Stimulated activated CD4-positive, alpha-beta T cell treated with anti-CD3 and anti-CD28 coated beads, Interleukin-1b, Interleukin-23, amount 100 ng/mL, for 48 hours (primary cell): ENCODE measurements at places on chromosomes 5 and 9.

DNA sequence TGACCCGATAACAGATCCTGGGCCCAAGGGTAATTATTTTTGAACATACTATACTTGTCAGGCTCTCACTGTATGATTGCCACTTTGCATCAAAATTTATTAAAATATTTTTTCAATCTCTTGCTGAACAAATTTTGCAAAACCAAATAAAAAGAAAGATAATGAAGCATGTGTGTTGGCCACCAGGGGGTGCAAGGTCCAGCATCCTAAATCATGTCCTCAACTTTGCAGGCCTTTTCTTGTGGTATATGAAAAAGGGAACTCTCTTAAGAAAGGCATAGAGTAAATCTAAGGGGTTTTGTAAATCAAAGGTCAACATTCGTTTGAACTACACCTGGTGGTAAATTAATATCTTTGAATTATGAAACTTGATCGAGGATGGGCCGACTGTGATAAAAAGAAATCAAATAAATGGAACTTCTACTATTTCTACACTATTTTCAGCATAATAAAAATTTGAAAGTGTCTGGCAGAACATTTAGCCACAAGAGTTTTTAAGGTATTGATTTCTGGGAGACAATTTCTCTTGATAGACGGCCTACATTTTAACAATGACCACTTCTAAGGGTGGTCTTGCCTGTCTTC lies 676.5 kb downstream of the DMRTA1 start:
- no peak for DNase-seq

DNA sequence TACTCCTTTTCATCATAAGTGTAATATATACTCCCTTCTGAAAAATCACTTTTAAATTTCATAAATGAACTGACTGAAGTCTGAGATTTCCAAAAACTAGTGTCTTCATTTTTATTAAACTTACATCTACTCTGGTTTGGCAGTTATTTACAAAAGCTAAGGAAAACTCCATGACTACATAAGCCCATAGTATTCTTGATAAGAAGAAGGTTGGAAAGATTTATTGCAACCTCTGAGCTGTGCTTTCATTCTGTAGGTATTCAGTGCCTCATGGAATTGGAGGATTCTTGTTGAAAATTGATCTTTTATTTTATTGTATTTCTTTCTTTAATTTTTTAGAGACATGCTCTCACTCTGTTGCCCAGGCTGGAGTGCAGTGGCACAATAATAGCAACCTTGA lies 41.7 kb downstream of the GNAQ start:
- DNase-seq: no peak

DNA sequence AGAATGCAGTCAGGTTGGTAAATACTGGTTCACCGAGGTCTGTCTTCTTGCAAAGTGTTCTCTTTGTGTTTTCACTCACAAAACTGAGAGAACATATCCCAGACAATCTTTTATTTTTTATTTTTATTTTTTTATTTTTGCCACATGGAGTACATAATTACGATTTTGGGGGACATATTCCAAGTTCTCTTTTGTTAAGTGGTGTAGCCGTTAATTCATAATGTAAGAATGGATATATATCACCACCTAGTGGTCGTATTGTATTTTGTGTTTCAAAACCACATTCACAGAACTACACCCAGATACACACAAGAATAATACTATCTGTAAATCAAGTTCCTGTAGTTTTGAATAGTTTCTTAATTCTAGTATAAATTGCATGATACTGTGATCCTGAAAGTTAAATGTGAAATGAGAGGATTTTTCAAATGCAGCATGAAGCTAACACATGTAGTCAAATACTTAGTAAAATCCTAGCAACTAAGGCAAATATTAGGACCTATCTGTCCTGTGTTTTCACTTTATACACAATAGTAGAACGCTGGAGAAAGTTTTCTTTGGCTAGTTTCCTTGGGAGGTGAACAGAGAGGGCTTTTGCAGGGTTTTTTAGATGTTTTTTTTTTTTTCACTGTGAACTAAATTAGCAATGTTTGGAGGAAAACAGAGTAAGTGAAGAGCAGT lies 92.7 kb downstream of the VCAN start:
- DNase-seq: no peak

DNA sequence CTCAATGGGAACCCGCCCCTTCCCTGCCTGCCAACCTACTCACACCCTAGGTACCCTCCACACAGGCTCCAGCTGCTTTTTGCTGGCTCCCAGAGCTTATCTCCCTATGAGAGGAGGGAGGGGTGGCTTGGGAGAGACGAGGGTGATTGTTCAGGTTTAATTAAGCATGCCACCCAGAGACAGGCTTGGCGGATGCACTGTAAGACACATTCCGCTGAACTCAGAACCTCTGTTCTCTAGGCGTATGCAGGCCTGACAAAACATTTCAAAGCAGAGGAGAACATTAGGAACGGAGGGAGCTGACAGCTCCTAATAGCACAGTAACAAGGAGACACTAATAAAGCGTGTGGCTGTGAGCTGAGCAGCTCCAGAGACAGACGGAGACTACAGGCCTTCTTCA lies 80.1 kb downstream of the TRIM32 start:
- DNase-seq: no peak

DNA sequence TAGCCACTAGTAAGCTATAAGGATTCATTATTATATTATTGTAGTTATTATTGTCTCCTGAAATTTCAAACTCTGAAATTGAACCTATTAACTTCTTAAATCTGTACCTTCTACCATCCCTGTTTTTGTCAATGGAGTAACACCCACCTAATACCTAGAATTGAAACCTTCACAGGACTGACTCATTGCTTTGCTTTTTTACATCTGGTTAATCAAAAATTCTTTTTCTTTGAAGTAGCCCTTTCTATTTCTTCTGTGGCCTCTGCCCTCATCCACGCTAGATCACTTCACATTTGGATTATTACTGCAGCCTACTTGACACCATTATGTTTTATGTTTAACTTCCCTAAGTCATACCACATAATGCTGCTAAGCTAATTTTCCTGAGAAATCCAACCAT lies 35.6 kb downstream of the RBM27 start:
- no peak for DNase-seq

- no peak for DNase-seq
These were observed 152.4 kb downstream of the ACTL7B start for GRCh38 chr9:108703429-108703828.

DNA sequence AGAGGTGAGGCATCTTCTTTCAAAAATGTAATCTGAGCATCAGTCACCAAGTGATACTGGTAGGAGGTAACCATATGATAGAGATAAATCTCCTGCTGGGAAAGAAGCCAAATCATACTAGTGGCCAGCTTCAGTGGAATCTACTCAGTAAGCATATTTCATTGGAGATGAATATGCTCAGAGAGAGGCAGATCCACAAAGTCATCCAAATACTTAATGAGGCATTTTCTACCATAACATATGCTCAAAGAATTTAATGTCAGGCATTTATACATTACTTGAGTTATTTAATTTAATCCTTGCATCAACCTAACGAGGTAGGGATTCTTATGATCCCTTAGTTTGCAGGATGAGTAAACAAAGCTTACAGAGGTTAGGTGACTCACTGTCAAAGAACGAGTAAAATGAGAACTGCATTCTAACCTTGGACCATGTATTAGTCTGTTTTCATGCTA lies 50.9 kb upstream of the DMRTA1 start:
- no peak for DNase-seq

DNA sequence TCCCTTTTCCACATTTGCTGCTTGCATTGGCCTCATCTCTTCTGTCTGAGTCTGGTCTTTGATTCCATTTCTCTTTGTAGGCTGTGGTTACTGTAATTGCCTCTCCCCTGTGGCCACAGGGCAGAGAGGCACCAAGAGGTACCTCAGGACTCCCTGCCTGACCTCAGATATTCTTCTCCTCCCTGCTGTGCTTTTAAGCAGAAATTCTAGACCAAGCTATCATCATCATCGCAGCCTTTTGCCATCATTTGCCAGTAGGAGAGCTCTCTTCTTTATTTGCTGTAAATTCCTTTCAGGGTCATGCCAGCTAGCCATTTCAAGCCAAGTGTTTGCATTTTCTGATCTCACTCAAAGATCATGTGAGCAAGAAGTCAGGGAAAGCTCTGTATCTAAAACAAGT lies 369.6 kb downstream of the ICE1 start:
- DNase-seq: no peak

GRCh38 chr9:99773468-99774138 lies 48.1 kb upstream of the NR4A3 start:
- no peak for DNase-seq

- no peak for DNase-seq
These were observed 1.4 kb upstream of the MLLT3 start for GRCh38 chr9:20623748-20624124.

DNA sequence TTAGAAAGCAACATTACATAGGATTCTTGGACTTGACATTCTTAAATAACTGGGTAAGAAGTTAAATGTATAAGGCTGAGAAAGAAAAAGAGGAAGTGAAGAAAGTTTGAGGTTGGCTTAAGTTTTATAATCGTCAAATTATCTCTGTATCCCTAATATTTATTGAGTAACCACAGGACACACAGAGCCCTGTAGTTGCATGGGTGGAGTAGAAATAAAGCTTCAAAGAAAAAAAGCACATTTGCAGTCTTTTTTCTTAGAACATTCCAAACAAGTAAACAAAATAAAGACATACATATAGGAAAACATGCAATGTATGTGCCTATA lies 137.0 kb downstream of the CCDC192 start:
- DNase-seq: no peak

- no peak for DNase-seq
These were observed 16.1 kb downstream of the ZFR start for GRCh38 chr5:32428426-32428825.

GRCh38 chr5:104082754-104083153 lies 520.2 kb upstream of the NUDT12 start:
- no peak for DNase-seq

DNA sequence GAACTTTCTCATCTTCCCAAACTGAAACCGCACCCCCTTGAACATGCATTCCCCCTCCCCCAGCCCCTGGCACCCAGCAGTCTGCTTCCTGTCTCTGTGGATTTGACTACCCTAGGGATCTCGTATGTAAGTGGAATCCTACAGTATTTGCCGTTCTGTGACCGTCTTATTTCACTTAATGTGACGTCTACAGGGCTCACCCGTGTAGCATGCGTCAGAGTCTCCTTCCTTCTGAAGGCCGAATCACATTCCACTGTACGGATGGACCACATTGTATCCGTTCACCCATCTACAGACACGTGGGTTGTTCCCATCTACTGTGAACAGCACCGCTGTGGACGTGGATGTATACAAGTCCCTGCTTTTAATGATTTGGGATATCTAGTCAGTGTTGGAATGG lies 4.5 kb downstream of the PRRX2 start:
- DNase-seq: no peak

DNA sequence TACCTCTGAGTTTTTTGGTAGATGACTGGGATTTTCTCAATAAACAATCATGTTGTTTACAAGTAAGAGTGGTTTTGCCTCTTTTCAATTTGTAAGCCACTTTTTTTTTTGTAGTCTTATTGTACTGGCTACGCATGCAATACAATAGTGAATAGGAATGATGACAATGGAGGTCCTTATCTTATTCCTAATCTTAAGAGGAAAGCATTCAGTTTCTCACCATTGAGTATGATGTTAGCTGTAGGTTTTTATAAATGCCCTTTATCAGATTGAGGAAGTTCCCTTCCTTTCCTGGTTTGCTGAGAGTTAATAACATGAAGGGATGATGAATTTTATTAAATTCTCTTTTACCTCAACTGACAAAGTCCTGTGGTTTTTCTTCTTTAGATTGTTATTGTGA lies 155.2 kb downstream of the ADAMTSL1 start:
- DNase-seq: no peak

- DNase-seq: no peak
These were observed 274.6 kb downstream of the ANXA1 start for GRCh38 chr9:73426269-73426668.

- no peak for DNase-seq
These were observed 24.9 kb upstream of the UNC5A start for GRCh38 chr5:176785184-176786145.

- no peak for DNase-seq
These were observed 230.9 kb upstream of the NFIL3 start for GRCh38 chr9:91654527-91654926.

DNA sequence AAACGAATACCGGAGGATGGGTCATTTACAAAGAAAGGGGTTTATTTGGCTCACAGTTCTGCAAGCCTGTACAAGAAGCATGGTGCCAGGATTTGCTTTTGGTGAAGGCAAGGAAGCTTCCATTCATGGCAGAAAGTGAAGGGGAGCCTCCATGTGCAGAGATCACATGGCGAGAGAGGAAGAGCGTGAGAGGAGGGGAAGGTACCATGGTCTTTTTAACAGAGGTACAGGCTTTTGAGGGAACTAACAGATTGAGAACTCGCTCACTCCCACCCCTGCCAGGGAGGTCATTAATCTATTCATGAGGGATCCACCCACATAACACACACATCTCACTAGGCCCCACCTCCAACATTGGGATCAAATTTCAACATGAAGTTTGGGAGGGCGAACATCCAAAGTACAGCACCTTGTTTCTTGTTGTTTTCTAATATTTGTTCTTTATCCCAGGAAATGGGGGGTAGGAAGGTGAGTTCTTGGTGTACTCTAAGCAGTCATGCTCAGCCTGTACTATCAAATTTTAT lies 18.5 kb downstream of the TMC1 start:
- DNase-seq: no peak

GRCh38 chr9:20579524-20580314 lies 42.6 kb downstream of the MLLT3 start:
- DNase-seq: no peak

- no peak for DNase-seq
These were observed 187.1 kb downstream of the SPOCK1 start for GRCh38 chr5:137312011-137312410.

- no peak for DNase-seq
These were observed 539.4 kb upstream of the DMAC1 start for GRCh38 chr9:8338767-8339510.

DNA sequence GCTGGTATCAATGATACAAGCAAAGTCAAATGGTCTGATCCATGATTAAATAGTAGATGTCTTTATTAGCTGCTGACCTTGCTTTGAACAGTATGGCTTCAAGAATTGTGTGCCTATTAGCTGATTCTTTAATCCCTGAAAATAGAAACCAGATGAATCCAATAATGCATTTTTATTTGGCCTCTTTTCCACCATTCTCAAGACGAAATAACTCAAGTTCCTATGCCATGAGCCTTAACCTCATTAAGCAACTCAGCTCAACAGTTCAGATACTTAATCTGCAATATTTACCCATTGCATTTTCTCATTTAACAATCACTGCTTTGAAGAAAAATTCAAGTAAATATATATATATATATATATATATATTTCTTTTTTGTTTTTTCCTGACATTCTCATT lies 588.6 kb upstream of the MEF2C start:
- no peak for DNase-seq
